ENCODE measurements at places on chromosomes 2 and 18.

DNA sequence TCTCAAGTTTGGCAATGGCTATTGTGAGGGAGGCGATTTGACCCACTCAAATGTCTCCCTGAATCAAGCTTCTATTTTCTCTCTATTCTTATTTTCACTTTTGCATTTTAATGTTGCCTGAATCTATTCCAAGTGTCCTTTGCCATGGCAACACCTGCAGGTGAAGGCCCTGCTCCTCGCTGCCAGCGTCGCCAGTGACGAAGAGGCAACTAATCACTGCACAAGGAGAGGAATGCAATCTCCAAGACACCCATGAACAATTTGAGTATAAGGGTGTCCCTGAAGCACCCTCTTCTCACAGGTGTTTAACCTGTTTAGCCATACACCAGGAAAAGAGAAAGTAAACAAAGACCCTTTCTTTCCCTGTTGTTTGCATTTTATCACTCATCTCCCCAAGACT lies 165.6 kb upstream of the VRK2 start:
- peak; percentile 23 for DNase-seq

DNA sequence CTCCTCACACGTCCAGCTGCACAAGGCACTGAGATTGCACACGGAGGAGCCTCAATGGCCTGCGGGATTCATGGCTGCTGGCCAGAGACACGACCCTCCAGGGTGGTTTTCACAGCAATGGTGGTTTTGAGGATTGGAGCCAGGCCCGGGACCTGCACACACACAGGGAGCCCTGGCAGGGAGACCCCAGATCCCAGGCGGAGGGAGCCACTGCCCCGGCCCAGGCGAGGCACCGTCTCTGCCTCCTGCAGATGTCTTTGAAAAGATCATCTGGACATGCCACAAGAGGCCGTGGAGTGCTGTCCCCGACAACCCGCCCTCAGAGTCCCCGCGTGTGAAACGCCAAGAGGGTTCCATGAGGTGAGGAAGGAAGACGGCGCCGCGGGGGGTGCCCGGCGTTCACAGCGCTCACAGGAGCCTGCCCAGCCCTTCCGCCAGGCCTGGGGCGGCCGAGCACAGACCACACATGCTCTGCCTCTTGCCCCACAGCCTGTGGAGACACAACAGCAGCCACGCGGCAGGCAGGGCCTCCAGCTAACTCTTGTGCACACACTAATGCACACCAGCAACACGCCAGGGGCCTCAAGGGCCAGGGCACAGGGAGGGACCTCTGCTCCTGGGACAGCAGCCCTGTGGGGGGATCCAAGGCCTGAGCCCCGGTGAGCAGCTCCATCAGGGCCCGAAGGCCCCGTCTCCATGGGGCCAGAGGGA lies 72.8 kb upstream of the CTDP1 start:
- DNase-seq: no peak

- DNase-seq: peak; percentile 68
Measured at GRCh38 chr2:60260639-60261296, 292.7 kb downstream of the BCL11A start.

DNA sequence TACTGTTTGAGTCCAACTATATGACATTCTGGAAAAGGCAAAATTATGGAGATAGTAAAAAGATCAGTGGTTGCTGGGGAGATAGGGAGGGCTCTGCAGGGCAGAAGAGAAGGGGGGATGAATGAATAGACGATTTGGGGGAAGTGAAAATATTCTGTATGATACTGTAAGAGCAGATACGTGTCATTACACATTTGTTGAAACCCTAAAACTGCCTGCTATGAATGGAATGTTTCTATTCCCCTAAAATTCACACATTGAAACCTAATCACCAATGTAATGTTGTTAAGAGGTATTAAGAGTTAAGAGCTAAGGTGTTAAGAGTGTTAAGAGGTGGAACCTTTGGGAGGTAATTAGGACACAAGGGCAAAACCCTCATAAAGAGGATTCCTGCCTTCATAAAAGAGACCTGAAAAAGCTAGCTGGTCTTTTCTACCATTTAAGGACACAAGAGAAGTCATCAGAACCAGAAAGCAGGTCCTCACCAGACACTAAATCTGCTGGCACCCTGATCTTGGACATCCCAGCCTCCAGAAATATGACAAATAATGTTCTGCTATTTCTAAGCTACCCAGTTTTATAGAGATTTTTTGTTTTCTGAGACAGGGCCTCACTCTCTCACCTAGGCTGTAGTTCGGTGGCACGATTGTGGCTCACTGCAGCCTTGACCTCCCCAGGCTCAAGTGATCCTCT lies 76.2 kb downstream of the ATAD2B start:
- DNase-seq: no peak

GRCh38 chr2:85237849-85238565 lies 89.8 kb downstream of the TGOLN2 start:
- DNase-seq: no peak

GRCh38 chr18:47677952-47678351 lies 252.5 kb downstream of the SMAD2 start:
- no peak for DNase-seq

DNA sequence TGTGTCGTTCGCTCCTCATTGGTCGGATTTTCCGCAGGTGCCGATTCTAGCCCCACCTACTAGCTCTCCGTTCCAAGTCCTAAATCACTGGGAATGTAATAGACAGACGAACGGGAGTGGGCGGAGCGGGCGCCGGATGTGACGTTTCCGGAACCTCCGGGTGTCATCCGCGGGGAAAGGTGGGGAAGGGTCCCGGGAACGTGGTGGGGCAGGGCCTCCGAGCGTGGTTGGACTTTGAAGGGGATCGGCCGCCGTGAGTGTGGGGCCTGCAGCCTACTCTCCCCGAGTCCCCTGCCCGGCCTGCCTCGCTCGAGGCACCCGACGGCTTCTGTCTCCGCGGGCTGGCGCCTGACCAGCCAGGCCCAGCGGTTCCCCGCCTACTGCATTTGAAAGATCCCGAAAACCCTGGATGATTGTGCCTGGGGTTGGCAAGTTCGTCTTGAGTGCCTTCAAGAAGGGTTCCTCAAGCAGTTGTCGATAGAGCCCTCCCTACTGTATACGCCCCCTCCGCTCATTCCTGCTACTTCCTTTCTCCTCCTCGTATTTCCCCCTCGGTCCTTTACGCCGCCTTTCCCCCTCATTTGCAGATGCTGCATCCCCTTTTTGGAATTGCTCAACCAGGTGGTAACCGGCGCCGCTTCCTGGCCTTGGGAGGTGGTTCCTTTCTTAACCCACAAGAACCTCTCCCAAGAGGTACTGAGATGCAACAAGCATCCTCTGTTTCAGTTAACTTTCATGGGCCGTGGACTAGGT lies at the start of gene STAMBP:
Gene STAMBP (plus strand): TSS at position 144 of the 753 bp plus-strand sequence. CDS start 1,896 bp downstream, outside the sequence.
- DNase-seq: peak; percentile 97

DNA sequence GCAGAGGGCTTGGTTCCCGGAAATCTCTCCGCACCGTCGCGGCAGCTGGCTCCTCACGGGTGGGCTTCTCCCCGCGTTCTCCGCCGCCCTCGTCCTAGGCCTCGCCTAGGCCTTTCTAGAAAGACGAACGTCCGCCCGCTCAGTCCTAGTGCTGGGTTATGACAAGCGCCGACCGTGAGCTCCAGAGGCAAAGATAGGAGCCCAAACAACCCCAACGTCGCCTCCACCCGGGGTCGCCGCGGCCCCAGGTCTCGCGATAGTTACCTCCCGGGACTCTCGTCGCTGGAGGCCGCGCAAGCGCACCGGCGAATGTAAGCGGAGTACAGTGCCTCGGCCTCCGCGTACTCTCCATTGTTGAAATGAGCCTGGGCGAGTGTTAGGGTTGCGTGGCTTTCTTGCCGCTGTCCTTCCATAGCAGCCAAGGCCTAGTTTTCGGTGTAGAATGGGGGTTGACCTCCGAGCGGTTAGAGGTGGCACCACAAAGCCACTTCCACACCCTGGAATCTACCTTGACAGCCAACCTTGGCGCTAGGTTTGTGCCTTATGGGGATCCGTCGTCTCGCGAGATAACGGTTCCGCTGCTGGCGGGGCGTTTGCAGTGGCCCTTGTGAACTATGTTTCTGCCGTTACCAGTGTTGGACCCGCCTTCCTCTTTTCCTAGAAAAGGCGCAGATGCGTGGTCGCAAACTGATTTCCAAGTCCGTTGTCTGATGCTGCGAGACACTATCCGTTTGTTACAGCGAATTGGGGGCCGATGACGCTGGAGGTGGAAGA lies at the start of gene TTC32:
Gene TTC32 (minus strand): TSS at position 542 of the 774 bp plus-strand sequence. CDS start 129 bp downstream, at position 413.
- peak; percentile 92 for DNase-seq
